ENCODE measurements at places on chromosomes 7 and 10.

- peak; percentile 3 for DNase-seq
- H3K4me3 ChIP-seq = no peak overlapping the region
- no peaks in the 10 kb centered on the region for H3K36me3 ChIP-seq
- H3K4me1 ChIP-seq = no peaks in the 10 kb centered on the region
Measured at GRCh38 chr7:23207884-23208283, 26.0 kb downstream of the NUP42 start.

DNA sequence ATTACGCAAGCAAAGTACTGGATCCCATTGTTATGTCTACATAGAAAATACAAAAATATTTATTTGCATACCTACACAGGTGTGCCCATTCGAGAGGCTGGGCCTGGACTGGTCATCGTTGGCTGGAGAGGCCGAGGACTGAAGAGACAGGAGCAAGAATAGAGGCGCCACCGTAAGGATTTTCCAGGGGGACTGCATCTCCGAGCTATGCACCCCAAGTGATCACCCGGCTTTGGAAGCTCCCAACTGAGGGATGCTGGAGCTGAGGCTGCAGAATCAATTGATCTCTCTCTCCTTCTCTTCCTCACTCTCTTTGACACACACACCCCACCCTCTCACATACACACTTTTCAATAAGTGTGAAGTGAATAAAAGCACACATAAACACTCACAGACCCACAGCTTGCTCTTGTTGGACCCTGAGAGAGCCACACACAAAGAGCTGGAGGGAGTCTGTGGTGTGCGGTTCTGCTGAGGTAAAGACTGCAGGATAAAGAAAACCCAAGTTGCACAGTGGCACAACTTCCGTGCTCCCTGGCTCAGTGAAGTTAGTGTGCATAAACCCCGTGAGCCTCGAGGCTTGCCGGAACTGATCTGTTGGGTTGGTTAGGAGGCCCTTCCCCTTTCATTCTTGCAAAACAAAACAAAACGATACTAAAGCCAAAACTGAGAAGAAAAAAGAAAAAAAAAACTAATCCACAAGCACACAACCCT lies at the start of gene AOAH:
Gene AOAH, minus strand, starts transcription at position 544 of the 714 bp plus-strand sequence. Its CDS starts 346 bp downstream, at position 198.
- no peaks in the 10 kb centered on the region for H3K27me3 ChIP-seq
- no peak within 1 kb of the TSS for H3K27ac ChIP-seq
- H3K4me3 ChIP-seq = no peak within 1 kb of the TSS

DNA sequence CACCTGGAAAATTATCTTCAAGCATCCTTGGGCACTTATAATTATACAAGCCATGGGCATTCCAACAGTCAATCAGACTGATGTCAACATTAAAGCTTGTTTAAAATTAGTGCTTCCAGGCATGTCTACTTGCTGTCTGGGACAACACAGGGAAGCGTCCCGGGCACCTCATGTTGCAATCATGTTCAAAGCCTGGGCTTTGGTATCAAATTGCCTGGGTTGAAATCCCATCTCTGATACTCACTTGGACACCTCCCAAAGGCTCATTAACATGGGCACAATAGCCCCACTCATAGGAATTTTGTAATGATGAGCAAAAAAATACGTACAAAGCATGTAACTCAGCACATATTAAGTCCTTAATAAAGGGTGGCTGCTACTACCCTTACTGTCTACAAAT lies 14.4 kb downstream of the AIFM2 start:
- H3K4me3 ChIP-seq = no peak overlapping the region
- no peaks in the 10 kb centered on the region for H3K4me1 ChIP-seq
- H3K27me3 ChIP-seq = no peaks in the 10 kb centered on the region
- no peak overlapping the region for H3K27ac ChIP-seq
- peaks cover 6% of the 10 kb centered on the region for H3K36me3 ChIP-seq
- no peak for DNase-seq

DNA sequence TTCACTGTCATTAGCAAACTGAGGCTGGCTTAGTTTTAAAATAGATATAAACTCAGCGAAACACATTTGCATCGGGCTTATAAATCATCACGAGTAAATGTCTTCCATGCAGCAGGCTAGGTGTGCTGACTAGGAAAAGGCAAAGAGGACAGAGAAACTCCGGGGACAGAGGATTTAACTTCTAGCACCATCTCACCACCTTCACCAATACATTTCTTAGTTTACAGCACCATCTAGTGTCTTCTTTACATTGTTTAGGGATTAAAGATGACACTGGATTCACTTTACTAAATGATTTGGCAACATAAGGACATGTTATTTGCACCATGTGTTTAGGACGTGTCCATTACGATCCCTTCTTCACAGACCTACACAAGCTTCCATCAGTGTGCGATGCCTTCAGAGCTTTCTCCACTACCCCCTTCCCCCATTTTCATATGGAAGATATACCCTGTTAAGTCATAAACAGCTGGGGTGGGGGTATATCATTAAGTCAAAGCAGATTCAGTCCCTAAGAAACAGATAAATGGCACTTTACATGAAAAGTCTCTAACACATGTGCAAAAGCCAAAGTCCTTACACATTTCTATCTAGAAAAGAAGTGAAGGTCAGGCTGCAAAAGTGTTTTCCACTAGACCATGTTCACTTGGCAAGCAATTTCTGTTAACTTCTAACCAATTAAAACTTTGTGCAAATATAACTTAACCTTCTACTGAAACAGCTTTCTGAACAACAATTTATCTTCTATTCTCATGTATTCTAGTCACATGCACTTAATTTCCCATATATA lies 103.3 kb downstream of the GRB10 start:
- no peaks in the 10 kb centered on the region for H3K36me3 ChIP-seq
- peak; percentile 72 for DNase-seq
- no peaks in the 10 kb centered on the region for H3K27me3 ChIP-seq
- H3K4me1 ChIP-seq = peaks cover 2% of the 10 kb centered on the region
- no peak overlapping the region for H3K4me3 ChIP-seq

DNA sequence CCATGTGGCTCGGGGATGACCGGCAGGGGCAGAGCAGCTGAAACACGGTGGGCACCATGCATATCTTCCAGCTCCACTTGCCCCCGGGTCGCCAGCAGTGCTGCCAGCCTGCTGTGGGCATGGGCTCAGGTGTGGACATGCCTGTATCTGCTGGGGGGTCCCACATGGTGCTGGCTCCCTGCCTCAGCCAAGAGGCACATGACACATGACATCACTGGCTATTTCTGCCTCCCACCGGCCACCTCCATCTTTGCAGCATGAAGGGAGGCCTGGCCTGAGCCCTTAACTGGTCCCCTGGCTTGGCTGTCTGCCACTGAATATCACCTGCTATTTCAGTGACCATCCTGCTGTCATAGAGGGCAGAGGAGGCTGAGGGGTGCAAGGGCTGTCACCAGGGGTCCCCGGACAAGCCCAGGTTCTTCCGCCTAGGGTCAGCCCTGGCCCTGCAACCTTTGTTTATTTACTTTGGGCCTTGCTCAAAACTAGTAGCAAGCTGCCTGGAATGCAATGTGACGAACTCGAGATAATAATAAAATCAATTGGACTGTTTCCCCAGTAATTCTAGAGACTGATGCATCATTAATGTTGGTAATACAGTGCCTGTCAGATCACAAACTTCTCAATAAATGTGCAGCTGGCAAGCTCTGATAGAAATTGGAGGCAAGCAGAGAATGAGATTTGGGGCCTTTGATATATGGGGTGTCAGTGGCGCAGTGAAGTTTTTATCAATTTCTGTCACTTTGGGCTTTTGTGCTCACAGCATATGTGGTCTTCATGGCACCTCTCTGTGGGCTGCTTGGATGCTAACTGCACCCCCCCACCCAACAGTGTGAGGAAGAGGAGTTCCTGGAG lies 28.5 kb downstream of the ZMIZ1 start:
- H3K27me3 ChIP-seq = no peaks in the 10 kb centered on the region
- H3K36me3 ChIP-seq = peaks cover 1% of the 10 kb centered on the region
- no peak overlapping the region for H3K4me3 ChIP-seq
- H3K27ac ChIP-seq = peak overlapping the region; percentile 39
- peaks cover 47% of the 10 kb centered on the region for H3K4me1 ChIP-seq
- DNase-seq = peak; percentile 65

- no peak overlapping the region for H3K4me3 ChIP-seq
- no peaks in the 10 kb centered on the region for H3K36me3 ChIP-seq
- no peaks in the 10 kb centered on the region for H3K27me3 ChIP-seq
- no peak for DNase-seq
- no peaks in the 10 kb centered on the region for H3K4me1 ChIP-seq
Measured at GRCh38 chr7:3943779-3944520, 642.9 kb downstream of the SDK1 start.

DNA sequence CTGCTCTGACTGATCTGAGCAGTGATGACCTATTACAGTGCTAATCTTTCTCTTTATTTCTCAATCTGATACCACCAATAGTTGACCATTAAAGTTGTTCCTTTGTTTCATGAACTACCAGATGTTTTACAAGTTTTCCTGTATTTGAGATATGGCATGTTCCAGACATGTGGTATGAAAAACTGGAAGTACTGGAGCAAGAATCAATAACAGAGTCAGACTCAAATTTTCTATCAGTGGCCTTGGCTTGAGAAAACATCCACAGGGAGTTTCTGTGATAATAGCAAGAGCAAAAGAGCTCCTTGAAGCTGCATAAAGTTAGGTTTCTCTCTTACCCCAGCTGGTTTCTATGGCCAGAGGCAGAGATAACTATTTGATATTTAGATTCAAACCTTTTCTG lies 469.0 kb upstream of the STEAP1 start:
- H3K4me3 ChIP-seq = no peak overlapping the region
- DNase-seq = no peak
- H3K36me3 ChIP-seq = no peaks in the 10 kb centered on the region
- no peaks in the 10 kb centered on the region for H3K4me1 ChIP-seq
- no peaks in the 10 kb centered on the region for H3K27me3 ChIP-seq

- no peak overlapping the region for H3K27ac ChIP-seq
- no peak for DNase-seq
- no peak overlapping the region for H3K4me3 ChIP-seq
- no peaks in the 10 kb centered on the region for H3K36me3 ChIP-seq
Measured at GRCh38 chr7:25727446-25727845, 424.6 kb upstream of the NFE2L3 start.

DNA sequence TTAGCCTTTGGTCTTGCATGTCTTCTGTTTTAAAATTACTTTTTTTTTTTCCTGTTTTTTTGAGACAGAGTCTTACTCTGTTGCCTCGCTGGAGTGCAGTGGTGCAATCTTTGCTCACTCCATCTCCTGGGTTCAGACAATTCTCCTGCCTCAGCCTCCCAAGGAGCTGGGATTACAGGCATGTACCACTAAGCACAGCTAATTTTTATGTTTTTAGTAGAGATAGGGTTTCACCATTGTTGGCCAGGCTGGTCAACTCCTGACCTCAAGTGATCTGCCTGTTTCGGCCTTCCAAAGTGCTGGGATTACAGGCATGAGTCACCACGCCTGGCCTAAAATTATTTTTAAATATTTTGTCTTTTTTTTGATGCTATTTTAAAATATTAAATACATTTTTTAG lies 38.5 kb downstream of the MLLT10 start:
- H3K4me1 ChIP-seq = peaks cover 2% of the 10 kb centered on the region
- H3K27me3 ChIP-seq = no peaks in the 10 kb centered on the region
- no peak overlapping the region for H3K27ac ChIP-seq
- no peak overlapping the region for H3K4me3 ChIP-seq
- no peaks in the 10 kb centered on the region for H3K36me3 ChIP-seq
